ENCODE measurements at places on chromosomes 3 and 15.

- peak; percentile 13 for DNase-seq
These were observed 128.4 kb downstream of the FAM174B start for GRCh38 chr15:92527197-92527596.

DNA sequence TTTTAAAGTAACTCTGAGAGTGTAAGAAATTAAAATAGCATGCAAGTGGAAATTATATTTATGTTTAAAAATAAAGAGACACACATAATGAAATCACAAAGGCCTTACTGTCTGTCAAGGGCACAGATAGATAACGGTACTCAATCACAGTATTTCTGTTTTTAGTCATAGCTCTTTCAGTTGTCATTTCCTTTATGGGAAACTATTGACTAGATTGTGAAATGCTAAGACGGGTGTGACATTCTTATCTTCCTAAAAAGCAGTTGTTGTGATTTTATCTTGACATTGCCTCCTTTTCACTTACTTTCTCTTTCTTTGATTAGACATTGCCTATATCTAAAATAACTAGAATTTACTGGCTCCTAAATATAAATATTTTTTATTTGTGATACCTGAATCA lies 100.1 kb upstream of the PLSCR5 start:
- DNase-seq, result no peak

DNA sequence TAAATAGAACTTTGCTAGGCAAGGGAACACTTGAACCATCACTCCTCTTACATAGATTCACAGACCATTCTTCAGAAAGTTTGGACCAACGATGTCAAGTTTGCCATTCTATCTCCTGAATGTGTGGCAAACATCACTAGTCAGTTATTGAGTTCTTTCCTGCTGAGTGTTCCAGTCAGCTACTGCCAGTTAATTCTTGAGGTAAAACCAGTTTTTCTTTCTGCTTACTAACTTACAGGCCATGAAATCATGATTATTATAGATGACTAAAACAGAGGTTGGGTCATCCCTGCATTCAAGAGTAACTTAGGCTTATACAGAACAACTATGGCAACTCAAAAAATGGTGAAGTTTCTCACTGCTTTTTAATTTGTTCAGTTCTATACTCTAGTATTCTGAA lies 88.2 kb downstream of the AP4E1 start:
- no peak for DNase-seq

DNA sequence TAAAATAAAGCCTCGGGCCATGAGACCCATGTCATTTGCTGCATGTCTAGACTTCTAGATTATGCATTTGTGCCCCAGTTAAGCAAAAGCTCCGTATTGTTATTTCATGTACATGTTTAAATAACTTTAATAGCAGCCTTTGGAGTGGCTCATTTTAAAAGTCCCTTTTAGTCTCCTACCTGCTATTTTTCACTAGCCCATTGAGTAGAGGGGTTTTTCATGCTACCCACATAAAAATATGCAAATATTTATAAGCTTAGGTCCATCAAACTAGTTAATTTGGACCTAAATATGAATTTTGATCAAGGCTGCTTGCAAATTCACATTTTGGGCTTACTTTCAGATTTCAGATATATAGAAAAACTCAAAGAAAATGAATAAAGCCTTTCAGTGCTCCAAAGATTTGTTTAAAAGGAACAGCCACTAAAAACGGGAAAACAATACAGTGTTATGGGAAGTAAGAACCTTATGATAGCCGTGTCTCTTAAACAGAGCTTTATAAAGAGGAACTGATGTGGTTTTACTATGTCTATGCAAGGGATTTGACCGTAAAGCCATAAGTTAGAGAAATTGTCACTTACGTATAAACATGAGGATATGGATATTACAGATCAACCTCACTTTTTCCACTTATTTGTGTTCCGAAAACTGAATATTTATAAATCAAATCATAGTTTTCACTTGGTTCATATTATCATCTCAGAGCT lies 30.0 kb downstream of the FILIP1L start:
- no peak for DNase-seq

DNA sequence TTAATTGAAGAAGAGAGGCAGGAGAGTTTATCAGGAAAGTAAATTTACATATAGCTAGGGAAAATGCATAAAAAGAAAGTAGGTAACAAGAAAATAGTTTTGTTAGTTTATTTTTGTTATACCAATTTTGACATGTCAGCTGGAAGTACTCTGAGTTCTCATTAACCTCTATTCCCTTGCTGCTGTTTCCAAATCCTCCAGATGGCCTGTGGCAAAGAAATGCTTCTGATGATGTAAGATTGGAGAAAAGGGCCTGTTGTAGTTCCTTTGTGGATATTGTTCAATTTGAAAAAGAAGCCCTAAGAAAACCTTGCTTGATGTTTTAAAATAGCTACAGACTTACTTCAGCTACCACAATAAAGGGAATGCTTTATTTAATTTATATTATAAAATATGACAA lies 192.9 kb upstream of the SLITRK3 start:
- DNase-seq, result no peak

GRCh38 chr3:26799679-26800317 lies 177.2 kb downstream of the LRRC3B start:
- no peak for DNase-seq

DNA sequence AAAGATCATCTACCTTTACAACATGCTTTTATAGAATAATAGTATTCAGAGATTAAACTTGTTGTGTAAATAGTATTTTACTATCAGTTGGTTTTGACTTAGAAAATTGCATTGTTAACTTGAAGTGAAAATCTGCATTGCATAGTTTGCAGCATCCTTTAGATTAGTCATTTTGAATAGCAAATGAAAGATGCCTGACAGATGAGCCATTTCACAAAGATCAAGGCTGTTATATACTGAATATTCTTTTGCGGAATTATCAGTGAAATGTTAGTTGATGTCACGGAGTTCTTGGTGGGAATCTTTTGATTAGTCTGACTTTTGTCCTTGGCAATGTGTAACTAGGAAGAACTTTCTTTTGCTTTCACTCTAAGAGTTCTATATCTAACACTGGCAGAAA lies 24.5 kb downstream of the RSRC1 start:
- no peak for DNase-seq

GRCh38 chr15:44790215-44790614 lies 53.9 kb downstream of the TRIM69 start:
- DNase-seq, result no peak

DNA sequence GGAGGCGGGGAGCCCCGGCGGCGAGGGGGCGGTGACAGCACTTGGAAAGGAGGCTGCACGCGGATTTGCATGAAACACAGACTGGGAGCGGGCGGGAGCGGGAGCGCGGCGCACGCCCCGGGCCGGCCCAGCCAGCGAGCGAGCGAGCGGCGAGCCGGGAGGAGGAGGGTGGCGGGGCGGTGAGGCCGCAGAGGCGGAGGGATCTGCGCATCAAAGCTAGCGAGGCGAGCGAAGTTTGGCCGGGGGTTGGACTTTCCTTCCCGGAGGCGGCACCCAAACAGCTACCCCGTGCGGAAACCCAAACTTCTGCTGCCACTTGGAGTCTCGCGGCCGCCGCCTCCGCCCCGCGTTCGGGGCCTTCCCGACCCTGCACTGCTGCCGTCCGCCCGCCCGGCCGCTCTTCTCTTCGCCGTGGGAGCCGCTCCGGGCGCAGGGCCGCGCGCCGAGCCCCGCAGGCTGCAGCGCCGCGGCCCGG lies at the start of gene SMAD3:
Gene SMAD3 (plus strand): TSS at position 72 of the 475 bp plus-strand sequence. CDS start 553 bp downstream, outside the sequence.
- DNase-seq, result peak; percentile 68

DNA sequence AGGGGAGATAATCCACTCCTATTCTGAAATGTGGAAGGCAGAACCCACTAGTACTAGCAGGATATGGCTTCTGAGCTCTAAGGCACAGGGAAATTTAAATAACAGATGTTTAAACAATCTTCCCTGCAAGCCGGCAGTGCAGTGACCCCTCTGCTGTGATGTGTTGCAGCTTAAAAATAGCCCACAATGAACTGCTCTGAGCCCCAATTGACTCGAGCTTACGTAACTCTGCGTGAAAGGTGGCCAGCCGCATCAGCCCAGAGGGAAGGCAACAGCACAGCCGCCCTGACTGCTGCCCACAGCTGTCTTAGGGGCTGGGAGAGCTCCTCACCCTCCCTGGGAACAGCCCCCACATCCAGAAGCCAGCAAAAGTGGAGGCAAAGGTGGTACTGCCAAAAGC lies 12.5 kb upstream of the CAMKV start:
- DNase-seq, result no peak

DNA sequence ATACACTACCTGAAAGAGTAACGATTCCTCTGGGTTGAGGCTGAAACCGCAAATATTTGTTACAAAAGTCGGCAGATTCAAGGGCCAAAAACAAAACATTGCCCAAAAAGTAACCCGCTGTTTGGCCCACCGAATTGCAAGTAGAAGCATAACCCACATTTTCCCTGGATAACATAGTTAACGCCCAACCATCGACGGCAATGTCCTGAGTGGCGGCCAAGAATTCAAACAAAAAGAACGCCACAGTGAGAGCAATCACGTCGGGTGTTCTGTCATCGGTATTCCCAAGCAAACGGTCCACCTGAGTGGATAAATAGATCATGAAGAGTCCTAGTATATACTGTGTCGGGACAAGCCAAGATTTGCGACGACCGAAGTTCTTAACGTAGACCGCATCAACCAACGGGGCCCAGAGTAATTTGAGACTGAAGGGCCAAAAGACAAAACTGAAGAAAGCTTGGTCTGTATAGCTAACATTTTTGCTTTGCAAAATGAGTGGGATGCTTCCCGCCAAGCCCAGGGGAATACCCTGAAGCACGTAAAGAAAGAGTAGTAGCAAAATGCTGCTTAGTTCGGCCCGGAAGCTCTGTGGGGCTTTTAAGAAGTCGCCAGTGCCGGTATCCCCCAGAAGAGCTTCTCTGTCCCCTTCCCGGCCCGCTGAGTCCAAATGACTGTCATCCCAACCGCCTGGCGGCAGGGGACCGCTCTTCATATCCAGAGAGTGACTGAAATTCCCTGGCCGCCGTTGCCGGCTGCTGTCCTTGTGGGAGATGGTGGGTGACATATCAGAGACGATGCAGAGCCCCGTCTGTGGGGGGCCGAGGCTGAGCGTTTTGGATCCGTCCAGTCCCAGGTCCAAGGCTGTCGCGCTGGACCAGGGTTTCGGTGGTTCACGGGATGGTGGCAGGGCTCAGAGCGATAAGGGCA lies 750 bp downstream of the SLC33A1 start:
- no peak for DNase-seq

All from A172 (cell line).